ENCODE measurements at places on chromosomes 12 and 14. TPM values are rescaled to one million over a fixed set of nuclear protein-coding genes. Genes with fewer than 3 reads are reported as not detected.

DNA sequence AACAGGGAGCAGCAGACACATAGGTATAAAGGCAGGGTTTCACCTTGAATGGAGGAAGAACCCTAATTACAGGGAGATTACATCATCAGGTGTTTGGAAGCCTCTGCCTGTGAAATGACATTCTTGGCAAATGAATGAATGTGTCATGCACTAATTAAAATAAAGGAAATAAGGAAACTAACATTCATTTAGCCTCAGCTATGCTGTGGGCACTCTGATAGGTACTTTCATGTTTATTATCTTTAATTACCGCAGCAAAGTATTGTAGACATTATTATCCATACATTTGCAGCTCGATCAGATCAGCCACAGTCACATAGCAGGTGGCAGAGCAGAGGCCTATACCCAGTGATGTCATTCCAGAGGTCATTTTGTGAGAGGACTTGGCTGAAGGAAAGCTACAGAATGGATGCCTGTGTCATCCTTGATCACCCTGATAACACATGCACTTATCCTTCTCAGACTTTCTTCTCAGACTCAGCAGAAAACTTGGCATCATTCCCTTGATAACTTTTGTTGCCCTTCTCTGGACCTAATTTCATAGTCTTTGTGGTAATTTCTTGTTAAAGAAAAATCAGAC is 18.4 kb downstream of the ZNF664 start:
- DNase-seq: no peak

GRCh38 chr12:114415525-114415868 is 9.6 kb upstream of the TBX5 start:
- no peak for DNase-seq

GRCh38 chr14:102213984-102214658 is 74.4 kb downstream of the WDR20 start:
- no peak for DNase-seq

- DNase-seq: peak; percentile 19
These were observed 2.9 kb downstream of the MMP17 start for GRCh38 chr12:131830914-131831571.

- DNase-seq: peak; percentile 74
These were observed 47.8 kb upstream of the MED13L start for GRCh38 chr12:116325336-116325664.

DNA sequence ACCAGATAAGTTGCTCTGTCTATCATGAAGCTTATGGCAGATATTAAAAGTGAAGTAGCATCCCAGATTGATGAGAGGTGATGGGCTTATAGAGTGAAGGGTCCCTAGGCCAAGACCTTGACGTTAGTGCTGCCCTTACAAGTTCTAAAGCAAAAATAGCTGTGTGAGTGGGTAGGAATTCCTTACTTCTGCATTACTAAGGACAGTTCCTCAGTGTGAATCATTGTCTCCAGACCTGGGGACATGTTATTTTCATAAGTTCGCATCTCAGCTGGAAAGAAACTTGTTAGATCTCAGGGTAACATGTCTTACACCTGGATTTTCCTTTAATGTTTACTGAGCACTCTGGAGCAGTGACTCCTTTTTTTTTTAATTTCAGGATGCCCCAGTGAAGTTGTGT is 28.7 kb downstream of the MAPKAPK5 start:
- no peak for DNase-seq

- DNase-seq: no peak
These were observed 16.3 kb downstream of the SMCO2 start for GRCh38 chr12:27462851-27463250.

GRCh38 chr12:50102131-50102531 is 1.7 kb upstream of the GPD1 start:
- no peak for DNase-seq

DNA sequence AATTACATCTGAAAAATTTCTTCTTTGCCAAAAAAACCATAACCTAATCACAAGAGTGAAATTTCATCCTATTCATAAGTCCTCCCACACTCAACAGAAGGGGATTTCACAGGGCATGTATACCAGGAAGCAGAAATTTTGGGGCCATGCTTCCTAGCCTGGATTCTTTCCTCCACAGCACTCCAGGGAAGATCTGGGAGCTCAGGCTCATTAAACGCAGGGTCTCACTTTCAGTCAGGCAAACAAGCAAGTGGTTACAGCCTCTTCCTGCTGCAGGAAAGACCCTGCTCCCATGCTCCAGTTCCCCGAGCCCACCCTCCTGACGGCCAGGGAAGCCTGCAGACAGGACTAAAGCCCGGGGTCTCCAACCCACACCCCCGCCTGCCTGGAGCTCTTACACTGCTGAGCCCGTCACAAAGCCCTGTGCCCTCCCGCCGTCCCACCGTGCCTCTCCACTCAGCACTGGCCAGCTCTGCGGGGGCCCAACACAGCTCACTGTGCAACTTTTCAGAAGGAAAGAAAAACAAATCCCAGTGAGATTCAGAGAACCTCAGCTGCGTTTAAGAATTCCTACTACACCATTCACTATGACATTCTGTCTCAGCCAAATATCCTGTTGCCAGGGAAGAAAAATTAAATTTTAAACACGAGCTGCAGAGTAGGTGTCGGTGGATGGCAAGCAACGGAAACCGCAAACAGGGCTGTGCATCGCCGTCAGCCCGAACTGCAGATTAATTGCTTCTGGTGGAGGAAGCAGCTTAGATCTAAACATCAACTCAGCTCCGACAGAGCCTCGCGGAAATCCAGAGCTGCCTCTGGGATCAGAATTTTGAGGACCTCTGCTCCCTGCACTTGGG is 106.7 kb upstream of the SFSWAP start:
- DNase-seq: peak; percentile 69

GRCh38 chr12:77537663-77538062 is 293.0 kb upstream of the NAV3 start:
- no peak for DNase-seq

GRCh38 chr12:91133871-91134270 is 22.6 kb upstream of the LUM start:
- no peak for DNase-seq

GRCh38 chr14:51527073-51527472 is 124.6 kb upstream of the FRMD6 start:
- no peak for DNase-seq

GRCh38 chr14:53955671-53956426 is 776 bp downstream of the BMP4 start:
- DNase-seq: no peak

DNA sequence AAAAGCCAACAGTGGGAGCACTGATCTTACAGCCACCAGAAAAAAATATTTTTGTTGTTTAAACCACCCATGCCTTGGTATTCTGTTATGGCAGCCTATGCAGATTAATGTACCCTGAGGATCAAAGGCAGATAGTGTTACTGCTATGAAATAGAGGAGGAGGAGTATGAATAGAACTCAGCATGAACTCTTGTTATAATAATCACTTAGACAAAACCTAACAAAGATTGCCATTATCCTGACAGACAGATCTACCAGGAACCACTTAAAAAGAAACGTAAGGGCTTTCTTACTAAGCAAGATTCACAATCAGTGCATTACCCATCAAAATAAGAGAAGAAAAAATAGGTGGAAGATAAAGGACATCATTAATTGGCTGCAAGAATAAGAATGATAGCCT is 558.3 kb downstream of the GALC start:
- DNase-seq: no peak

GRCh38 chr12:80491166-80491565 is 47.1 kb downstream of the PTPRQ start:
- no peak for DNase-seq

GRCh38 chr12:78240827-78241226 is 410.1 kb downstream of the NAV3 start:
- no peak for DNase-seq

GRCh38 chr12:130226771-130227170 is 64.5 kb downstream of the FZD10 start:
- no peak for DNase-seq

DNA sequence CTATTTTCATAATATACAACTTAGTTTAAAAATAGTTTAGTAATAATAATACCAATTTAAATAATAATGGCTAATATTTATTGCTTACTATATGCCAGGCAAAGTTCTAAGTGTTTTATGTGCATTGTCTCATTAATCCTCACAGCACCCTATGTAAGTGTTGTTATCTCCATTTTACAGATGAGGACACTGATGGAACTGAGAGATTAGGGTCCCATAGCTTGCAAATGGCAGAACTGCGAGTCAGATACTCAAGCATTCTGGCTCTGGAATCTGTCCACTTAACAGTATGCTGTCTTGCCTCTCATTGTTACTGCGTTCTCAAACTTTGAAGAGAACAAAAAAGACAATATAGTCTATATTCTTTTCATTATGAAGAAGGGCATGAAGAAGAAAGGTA is 19.0 kb downstream of the AP5M1 start:
- DNase-seq: no peak

DNA sequence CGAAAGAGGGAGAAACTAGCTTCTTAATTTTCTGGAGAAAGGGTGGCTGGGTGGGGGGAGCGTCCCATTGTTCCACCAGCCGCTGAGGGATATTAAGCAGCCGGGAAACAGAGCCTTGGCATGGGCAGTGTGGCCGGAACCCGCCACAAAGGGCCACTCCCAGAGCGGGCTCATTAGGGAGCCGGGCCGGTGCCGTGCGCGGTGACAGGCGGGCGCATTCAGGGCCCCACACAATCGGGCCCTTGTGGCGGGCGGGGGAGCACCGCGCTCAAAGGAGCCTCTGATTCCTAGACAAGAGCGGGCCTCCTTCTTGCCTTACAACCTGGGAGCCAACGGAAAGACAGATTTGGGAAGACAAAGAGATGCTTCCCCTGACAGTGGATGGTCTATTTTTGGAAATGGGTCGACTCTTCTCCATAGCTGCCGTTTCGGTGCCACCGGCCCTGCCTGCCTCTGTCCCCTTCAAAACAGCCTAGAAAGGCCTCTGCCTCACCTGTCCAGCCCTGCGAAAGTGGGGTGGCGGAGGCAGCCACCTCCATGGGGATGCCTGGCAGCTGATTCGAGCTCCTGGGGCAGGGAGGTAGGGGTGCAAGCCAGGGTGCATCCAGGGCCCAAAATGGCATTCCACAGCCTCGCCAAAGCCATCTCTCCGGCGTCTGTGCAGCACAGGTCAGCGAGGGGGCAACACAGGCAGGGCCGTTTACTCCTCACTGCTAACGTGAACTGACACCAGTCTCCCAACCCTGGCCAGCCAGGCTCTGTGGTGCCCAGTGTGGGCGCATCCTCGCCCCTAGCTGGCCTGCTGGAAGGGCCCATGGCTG is 10.9 kb downstream of the CCDC85C start:
- no peak for DNase-seq

- no peak for DNase-seq
These were observed 49.4 kb upstream of the RERG start for GRCh38 chr12:15270591-15270990.

- no peak for DNase-seq
These were observed 60.4 kb downstream of the FOS start for GRCh38 chr14:75339059-75339458.

DNA sequence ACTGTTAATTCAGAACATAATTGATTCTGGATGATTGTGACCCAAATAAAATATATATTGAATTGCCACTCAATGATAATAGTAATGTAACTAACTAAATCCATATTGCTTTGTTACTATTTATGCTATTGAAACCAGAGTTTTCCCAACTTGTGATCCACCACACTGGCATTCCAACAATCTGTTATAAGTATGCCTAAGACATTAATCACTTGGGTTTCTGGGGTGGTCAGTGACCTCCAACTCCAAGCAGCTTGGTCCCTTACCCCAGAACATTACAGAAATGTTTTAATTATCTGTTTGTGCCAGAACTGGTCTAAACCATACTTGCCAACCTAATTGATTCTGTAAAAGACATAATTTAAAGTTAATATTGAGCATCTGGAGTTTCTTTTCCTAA is 14.6 kb downstream of the CAPS2 start:
- no peak for DNase-seq

DNA sequence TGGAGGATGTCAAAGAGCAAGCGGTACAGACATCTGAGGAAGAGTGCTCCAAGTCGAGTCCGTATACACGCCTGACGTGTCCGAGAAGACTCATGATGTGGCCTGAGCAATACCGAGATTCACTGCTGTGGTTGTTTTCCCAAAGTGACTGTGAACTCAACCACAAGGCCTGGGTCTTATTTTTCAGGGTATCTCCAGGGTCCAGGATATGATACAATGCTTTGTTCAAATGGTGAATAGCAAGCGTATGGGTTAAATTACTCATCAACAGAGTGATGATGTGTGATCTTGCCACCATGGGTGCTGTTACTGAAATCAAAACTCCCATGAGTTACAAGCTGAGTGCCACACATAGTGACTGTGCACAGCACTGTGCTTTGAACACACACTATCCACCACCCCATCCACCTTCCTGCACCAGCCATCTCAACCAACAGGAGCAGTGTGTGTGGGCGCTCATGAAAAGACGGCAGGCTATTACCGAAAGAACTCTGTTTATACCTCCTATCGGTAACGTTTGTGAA is 109.6 kb downstream of the BCAT1 start:
- DNase-seq: peak; percentile 45

DNA sequence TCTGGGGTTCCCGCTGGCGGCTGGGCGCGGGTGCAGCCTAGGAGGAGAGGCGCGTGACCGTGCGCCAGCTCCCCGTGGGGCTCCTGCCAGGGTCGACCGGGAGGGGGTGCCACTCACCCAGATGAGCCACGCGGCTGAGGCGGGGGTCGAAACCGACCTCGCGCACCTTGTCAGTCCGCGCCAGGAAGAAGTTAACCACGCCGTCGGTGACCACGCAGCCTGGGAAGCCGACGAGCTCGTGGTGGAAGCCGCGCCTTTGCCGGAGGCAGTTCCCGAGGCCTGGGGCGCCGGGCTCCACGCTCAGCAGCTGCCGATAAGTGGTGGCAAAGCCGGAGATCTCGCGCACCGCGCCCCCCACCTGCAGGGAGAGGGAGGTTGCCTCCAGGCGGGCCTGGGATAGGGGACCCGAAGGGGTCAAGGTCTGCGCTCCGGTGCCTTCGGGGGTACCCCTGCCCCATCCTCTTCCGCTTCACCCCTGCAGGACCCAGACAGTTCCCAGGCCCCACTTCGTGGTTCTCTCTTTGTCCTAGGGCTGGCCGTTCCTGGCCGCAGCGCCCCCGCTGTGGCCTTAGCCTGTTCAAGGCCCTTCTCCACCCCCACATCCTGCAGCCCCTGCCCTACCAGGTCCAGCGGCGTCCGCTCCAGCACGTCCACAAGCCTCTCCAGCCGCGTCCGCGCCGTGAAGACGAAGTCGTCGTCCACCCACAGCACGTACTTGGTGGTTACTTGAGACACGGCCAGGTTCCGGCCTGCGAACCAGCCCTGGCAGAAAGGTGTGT is 5.3 kb downstream of the B4GALNT1 start:
- peak; percentile 33 for DNase-seq

DNA sequence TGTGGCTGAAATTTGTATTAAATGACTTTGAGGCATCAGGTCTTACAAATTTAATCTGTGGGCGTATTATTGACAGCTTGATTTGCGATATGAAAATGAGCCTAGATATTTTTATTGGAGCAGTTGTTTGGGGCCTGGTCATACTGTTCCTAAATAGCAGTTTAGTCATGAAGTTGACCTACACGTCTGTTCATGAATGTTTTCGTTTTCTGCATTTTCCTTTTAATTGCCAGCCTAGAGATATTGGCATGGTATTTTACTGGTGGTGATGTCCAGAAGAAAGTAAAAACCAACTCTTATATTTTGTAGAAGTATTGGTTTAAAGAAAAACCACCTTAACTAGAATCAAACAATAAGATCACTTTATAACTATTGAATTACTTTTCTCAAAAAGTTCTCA is 1.8 kb downstream of the EML1 start:
- no peak for DNase-seq

Gene PRMT5
- 52.6 TPM for total RNA-seq

Gene RPS29
- 860 TPM for total RNA-seq

Gene C14orf180
- not detected for total RNA-seq

Gene DPPA3
- total RNA-seq: not detected

All from activated CD4-positive, alpha-beta T cell treated with anti-CD3 and anti-CD28 coated beads, Interleukin-2, amount 10 ng/mL, durations not matched to agents 7 days and 5 days (primary cell).